ENCODE measurements at places on chromosomes 1 and 21.

DNA sequence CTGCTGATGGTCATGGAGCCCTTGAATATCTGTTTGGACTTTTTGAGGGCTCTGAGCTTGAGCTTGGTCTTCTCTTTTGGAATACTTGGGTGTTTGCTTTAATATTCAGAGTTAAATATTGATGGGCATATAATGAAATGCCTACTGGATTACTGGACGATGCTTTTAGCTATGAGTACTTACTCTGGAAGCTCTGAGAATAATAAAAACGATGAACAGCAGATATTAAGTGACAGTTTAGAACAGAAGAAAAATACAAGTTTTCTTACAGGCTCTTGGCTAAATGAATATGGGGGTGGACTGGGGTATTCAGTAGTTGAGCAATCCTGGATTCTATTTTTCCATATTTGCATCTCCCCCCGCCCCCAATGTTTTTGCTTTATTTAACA lies 20.7 kb downstream of the GALNT2 start:
- DNase-seq: no peak

DNA sequence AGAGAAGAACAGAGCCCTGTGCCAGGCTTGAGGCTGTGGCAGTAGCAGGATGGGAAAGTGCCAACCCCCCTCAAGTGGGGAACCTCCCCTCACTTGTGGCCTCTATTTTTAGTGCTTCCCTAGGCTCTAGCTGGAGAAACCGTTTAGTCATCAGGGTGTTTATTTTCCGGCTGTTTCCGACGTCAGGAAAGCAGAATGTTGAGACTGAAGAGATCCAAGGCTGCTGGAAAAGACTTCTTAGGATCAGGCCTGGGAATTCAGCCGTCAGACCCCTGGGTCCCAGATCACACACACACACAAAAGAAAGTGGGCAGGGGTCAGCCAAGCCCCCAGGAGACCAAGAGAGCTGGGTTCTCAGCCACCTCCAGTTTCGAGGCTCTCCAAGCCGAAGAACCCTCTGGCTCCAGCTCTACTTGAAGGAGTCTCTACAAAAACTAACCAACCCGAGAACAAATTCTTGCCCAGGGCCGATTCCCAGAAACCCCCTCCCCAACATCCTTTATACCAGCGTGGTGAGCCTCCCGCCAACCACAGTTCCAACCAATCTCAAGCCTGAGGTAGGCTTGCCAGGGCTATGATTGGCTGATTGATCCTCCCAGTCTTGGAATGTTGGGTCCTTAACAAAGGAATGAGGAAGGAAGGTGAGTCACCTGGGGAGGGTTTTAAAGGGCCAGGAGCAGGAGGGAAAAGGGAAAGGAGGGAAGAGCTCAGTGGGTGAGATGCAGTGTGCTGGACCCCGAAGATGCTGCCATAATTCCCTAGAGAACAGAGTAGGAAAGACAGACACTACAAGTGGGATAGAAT lies 2.5 kb upstream of the MEF2D start:
- no peak for DNase-seq

DNA sequence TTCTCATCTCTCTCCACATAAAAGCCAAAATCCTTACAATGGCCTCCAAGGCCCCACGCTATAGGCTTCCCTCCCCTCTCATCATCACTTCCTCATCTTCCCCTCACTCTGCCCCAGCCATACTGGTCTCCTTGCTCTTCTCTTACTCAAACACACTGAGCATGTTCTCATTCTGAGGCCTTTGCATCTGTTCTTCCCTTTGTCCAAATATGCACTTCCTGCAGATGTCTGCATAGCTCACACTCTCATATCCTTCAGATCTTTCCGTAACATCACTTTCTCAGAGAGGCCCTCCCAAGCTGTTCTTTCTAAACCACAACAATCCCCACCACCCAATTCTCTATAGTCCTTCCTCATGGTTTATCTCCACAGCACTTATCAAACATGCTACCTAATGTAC lies 284.1 kb downstream of the HHIPL2 start:
- no peak for DNase-seq

DNA sequence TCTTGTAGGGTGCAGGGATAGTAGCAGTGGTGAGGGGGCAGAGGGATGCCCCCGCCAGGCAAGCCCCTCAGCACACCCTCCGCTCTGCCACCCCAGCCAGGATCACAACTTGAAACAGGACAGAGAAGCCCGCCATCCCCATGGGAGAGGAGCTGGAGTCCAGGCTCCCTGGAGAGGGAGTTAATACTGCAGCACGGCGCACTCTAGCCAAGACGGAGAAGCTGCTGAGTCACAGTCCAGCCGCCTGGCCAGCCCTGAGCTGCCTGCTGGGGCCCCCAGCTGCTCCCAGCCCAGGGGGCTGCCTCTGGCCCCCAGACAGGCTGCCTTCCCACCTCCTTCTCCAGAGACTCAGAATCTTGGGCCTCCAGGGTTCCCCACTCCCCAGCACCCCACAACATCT lies 87.2 kb downstream of the SYT2 start:
- no peak for DNase-seq

GRCh38 chr21:45622416-45623097 lies 21.0 kb upstream of the PCBP3 start:
- DNase-seq: no peak

DNA sequence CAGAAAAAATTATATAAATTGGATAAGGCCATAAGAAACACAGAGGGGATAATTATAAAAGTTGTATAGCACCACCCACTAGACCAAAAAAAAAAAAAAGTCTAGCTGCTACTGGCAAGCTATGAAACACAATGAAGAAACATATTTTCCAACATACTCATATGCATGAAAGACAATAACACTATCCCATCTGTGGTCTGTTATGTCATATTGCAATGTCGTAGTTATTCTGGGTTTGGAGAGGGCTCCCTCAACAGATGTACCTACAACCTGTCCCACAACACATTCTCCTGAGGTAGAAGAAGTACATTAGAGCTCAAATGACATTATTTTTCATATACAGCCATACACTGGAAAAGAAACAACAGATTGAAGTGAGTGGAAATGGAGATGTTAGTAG lies 517.6 kb upstream of the ADGRL4 start:
- no peak for DNase-seq

DNA sequence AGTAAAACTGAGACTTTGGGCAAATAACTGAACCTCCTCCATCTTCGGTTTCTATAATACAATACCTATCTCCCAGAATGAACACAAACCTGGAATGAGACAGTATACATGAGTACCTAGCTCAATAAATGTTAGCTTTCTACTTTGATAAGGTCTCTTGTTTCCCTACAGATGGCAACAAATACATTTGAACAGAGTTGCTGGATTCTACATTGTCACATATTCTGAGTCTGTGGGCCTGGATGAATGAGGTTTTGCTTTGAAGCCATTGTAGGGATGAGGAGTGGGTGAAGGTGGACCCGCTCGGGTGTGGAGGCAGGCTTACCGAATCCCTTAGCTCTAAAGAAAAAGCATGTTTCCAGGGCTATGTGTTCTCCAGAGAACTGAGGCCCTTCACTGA lies 13.9 kb upstream of the FYB2 start:
- no peak for DNase-seq

- no peak for DNase-seq
These were observed 33.1 kb upstream of the NFASC start for GRCh38 chr1:204837440-204838084.

DNA sequence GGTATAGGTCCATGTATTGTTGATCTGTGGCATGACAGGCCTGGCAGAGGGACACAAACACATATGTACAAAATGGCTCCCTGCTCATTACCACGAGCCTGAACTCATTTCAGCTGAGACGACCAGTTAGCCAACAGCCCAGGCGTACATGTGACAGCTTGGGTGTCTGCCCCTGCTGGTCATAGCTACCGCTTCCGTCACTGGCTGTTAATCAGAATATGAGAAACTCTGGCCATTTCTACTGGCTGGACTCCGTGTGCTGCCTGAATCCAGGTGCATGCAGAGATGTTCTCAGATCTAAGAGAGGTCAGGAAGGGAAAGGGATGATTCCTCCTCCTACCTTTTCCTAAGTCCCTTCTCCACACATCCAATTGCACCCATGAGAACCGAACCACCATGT lies 144.5 kb downstream of the PBX1 start:
- no peak for DNase-seq

GRCh38 chr1:22506130-22506692 lies 54.6 kb downstream of the ZBTB40 start:
- DNase-seq: no peak
